ENCODE measurements at places on chromosomes 2 and 18.

DNA sequence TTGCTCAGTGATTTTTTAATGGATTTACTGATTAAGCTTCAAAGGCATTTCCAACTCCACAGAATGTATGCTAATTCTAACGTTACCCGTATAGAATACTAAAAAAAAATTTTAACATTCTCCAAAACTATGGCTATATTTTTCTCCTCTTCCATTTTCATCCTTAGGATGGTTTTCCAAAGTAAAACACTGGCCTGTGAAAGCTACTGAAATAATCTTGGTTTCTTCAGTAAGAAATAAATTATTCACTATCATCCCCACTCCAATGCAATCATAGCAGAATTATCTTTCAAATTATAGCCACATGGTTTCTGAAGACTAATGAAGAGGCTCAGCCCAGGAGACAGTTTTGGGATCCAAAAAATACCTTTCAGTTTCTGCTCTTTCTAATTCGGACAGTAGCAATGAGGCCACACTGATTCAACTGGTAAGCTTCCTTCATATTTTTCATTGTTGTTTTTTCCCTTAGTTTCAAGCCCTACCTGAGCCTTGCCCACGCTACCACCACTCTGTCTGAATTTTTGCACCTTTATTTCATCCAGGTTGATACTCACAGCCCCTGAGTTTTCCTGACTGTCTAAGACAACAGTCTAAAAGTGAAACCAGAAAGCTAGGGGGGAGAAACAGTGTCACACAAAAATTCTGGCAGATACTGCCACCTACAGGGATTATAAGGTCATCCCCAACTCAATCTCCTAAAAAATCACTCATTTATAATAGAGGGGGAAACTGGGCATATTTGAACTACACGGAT is 887.9 kb downstream of the NRXN1 start:
- H3K27me3 ChIP-seq, result no peaks in the 10 kb centered on the region
- no peaks in the 10 kb centered on the region for H3K4me1 ChIP-seq
- no peaks in the 10 kb centered on the region for H3K36me3 ChIP-seq
- H3K4me3 ChIP-seq, result no peak overlapping the region

DNA sequence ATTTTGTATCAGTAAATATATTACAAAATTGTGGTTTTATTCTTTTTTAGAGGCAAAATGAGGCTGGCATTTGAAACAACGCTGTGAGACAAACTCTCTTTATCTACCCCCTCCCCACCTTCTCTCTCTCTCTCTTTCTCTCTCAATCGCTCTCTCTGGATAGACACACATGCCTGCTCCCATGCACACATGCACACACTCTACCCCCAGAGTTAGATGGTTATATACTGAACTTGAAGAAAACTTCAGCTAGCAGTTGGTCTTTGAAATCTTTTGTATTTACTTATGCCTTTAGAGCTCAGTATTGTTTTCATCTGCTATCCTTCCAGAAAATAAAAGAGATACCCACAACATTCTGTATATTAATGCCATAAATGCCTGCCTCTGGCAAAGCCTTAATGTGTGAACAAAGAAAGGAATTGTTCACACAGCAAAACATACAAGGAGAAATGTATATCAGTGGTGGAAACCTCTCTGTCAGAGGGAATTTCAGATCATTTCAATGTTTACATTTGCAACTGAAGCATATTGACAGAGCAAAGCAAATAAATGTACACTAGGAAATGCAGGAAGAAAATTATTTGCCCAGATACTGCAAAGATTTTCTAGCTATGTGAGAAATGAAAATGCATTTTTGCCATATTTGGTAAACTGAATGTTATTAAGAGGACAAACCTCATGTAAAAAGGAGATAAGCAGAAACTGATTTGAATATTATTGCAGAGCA is 217.0 kb upstream of the UBE2E3 start:
- no peak for DNase-seq
- H3K4me1 ChIP-seq, result peaks cover 3% of the 10 kb centered on the region
- H3K27me3 ChIP-seq, result no peaks in the 10 kb centered on the region
- H3K4me3 ChIP-seq, result no peak overlapping the region
- H3K36me3 ChIP-seq, result no peaks in the 10 kb centered on the region

- H3K36me3 ChIP-seq, result no peaks in the 10 kb centered on the region
- no peaks in the 10 kb centered on the region for H3K27me3 ChIP-seq
- no peak overlapping the region for H3K27ac ChIP-seq
- H3K4me1 ChIP-seq, result no peaks in the 10 kb centered on the region
Observed at GRCh38 chr2:143481237-143481623, 352.0 kb downstream of the ARHGAP15 start.

GRCh38 chr2:220174826-220175225 is 547.4 kb downstream of the SLC4A3 start:
- no peaks in the 10 kb centered on the region for H3K27me3 ChIP-seq
- DNase-seq, result no peak
- H3K4me1 ChIP-seq, result no peaks in the 10 kb centered on the region
- no peak overlapping the region for H3K4me3 ChIP-seq

GRCh38 chr2:152407806-152408205 is 72.8 kb downstream of the FMNL2 start:
- peak overlapping the region; percentile 53 for H3K4me3 ChIP-seq
- DNase-seq, result no peak

DNA sequence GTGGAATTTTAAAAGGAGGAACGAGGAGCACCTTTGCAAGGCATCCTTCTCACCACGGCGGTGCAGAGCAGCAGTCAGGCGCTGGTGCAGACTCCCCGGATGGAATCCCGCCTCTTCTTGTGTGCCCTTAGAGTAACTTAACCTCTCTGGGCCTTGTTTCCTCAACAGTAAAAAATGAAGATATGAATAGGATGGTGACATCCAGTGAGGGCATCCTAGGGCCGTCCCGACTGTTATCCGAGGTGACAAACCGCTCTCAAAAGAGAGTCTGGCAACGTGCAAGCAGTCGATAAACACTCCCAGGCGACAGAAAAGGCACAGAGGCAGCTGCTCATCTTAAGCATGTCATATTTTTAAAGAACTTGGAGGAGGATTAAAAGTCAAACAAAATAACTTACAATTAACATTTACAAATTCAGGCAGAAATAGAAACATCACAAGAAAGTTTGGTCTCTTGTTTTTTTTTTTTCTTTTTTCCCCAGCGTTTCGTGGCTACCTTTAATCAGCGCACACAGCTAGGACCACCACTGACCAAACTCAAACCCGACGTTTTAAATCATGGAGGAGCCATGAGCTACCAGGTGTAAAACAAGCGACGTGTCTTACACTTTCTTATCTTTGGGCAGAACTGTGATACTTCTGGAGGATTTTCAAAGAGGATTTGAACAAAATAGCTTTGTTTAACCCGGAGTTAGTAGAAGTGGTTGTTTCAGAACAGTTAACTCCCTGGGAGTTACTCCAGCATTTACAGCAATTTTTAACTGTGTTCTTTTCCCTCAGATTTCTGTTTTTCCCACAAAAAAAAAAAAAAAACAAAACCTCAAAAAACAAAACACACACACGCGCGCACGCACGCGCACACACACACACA is 2.1 kb downstream of the MBP start:
- no peak for DNase-seq
- H3K4me3 ChIP-seq, result peak overlapping the region; percentile 87
- H3K27me3 ChIP-seq, result peaks cover 2% of the 10 kb centered on the region
- H3K36me3 ChIP-seq, result no peaks in the 10 kb centered on the region
- H3K27ac ChIP-seq, result no peak overlapping the region
- no peaks in the 10 kb centered on the region for H3K4me1 ChIP-seq

GRCh38 chr2:124908411-124908810 is 883.3 kb downstream of the CNTNAP5 start:
- H3K27me3 ChIP-seq, result no peaks in the 10 kb centered on the region
- no peak overlapping the region for H3K4me3 ChIP-seq
- no peak overlapping the region for H3K27ac ChIP-seq
- no peaks in the 10 kb centered on the region for H3K36me3 ChIP-seq

- DNase-seq, result no peak
- no peaks in the 10 kb centered on the region for H3K27me3 ChIP-seq
- no peak overlapping the region for H3K4me3 ChIP-seq
- H3K27ac ChIP-seq, result no peak overlapping the region
- no peaks in the 10 kb centered on the region for H3K36me3 ChIP-seq
- no peaks in the 10 kb centered on the region for H3K4me1 ChIP-seq
Observed at GRCh38 chr2:139165601-139166000, 385.4 kb upstream of the NXPH2 start.

DNA sequence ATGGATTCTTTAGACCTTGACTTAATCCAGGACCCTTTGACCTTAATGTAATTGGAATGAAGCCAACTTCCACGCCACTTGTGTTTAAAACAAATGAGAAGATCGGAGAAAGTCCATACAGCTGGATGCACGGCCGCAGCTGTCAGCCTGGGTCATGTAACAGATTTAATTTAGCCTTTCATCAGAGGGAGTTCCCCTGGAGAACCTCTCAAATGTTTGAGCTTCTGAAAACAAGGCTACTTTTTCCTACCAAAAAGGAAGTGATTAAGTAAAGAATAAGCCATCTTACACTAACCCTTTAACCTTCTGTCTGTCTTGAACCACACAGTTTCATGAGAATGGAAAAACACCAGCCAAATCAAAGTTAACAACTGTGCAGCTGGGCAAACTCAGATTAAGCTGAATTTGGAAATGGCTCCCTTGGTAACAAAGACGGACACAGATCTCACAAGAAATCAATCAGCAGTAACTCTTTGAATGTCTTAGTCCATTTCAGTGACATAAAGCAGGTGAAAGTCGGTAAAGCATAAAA is 103.6 kb downstream of the DOCK10 start:
- no peak overlapping the region for H3K27ac ChIP-seq
- no peaks in the 10 kb centered on the region for H3K36me3 ChIP-seq
- no peaks in the 10 kb centered on the region for H3K27me3 ChIP-seq
- DNase-seq, result no peak
- no peak overlapping the region for H3K4me3 ChIP-seq

DNA sequence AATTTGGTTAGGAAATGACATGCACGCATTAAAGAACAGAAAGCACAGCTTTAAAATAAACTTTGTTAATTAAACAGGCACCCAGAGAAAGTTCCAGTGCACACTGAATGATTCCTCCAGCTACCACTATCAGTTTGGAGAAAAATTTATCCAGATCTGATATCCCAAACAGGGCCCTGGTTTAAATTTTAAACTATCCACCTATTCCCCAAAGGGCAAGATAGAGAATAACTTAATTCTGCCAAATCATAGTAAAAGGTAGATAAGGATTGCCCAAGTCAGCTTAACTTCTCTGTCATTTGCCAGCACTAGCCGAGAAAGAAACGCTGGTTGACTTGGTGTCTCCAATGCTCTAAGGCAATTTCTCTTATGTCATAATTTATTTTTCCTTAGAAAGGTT is 321.9 kb upstream of the PKDCC start:
- no peaks in the 10 kb centered on the region for H3K27me3 ChIP-seq
- no peaks in the 10 kb centered on the region for H3K36me3 ChIP-seq
- DNase-seq, result no peak
- H3K27ac ChIP-seq, result no peak overlapping the region
- H3K4me3 ChIP-seq, result no peak overlapping the region
- no peaks in the 10 kb centered on the region for H3K4me1 ChIP-seq

GRCh38 chr2:210617732-210618330 is 61.4 kb downstream of the CPS1 start:
- no peaks in the 10 kb centered on the region for H3K4me1 ChIP-seq
- H3K4me3 ChIP-seq, result no peak overlapping the region
- no peak for DNase-seq
- no peaks in the 10 kb centered on the region for H3K27me3 ChIP-seq

- peaks cover 18% of the 10 kb centered on the region for H3K36me3 ChIP-seq
- H3K4me1 ChIP-seq, result no peaks in the 10 kb centered on the region
Observed at GRCh38 chr2:32783469-32783868, 155.6 kb downstream of the TTC27 start.

- H3K36me3 ChIP-seq, result peaks cover 4% of the 10 kb centered on the region
- DNase-seq, result no peak
- H3K4me3 ChIP-seq, result peak overlapping the region; percentile 90
- no peak overlapping the region for H3K27ac ChIP-seq
- H3K27me3 ChIP-seq, result peaks cover 12% of the 10 kb centered on the region
Observed at GRCh38 chr2:96539215-96539920, 2.8 kb downstream of the ARID5A start.

GRCh38 chr18:56684277-56684676 is 33.1 kb downstream of the WDR7 start:
- H3K27me3 ChIP-seq, result no peaks in the 10 kb centered on the region
- DNase-seq, result no peak
- no peak overlapping the region for H3K4me3 ChIP-seq
- no peaks in the 10 kb centered on the region for H3K4me1 ChIP-seq
- no peak overlapping the region for H3K27ac ChIP-seq
- H3K36me3 ChIP-seq, result no peaks in the 10 kb centered on the region
